ENCODE measurements at places on chromosomes 7 and 10.

GRCh38 chr7:45983720-45984255 is 62.7 kb upstream of the IGFBP3 start:
- DNase-seq = no peak

DNA sequence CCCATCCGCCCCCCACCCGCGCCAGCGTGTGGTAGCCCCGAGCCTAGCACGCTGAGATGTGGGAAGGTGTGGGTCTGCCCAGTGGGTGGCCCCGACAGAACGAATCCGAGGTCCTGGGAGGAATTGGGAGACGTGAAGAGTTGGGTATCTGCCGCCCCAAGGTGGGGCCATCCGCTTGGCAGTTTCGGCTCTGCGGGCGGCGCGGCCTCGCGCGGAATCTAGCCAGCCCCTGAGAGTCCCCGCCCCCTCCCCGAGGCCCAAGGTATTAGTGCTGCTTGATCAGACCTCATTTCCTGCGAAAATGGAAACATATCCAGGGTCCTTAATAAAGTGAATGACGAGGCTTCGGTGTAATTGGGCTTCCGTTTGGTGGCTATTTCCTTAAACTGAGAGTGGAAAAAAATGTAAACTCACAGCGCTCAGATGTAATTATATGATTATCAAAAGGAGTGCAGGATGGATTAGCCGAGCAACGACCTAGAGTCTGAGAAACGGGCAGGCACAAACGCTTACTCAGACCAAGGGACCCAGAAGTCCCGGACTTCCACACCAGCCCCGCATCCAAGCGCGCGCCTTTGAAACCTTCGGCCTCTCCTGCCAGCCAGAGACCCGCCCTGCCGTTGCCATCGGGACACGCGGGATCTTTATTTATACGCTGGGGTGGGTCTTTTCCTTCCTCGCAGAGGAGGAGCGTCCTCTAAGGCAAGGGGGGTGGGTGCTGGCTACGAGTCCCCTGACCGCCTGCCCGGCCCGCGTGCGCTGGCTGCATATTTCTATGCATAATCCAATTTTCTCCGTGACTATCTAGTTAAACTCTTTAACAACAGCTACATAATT is 12.8 kb downstream of the LBX1 start:
- no peak for DNase-seq

GRCh38 chr7:120053390-120053961 is 219.5 kb upstream of the KCND2 start:
- DNase-seq = no peak

- DNase-seq = no peak
These were observed 89.2 kb downstream of the ADCY1 start for GRCh38 chr7:45663167-45663921.

DNA sequence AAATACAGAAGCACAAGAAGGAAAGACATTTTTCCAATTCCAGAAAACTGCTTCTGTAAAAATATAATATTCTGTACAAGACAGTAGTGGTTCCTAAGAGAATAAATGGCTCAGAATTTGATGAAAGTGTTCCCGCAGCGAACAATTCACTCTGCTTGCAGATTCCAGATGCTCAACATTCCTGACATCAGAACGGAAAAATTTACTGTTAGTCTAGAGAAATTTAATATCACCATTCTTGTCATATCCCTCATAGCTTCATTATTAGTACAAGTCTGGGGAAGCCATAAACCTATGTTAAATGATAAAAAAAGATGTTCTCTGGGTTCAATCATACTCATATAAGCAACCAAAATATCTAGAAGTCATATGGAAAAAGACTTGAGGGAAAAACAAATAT is 83.6 kb downstream of the MPP7 start:
- DNase-seq = no peak

GRCh38 chr10:89502549-89502948 is 32.8 kb downstream of the SLC16A12 start:
- DNase-seq = no peak

GRCh38 chr10:118734475-118734874 is 20.3 kb downstream of the CACUL1 start:
- no peak for DNase-seq

GRCh38 chr7:17302575-17303142 is 4.2 kb downstream of the AHR start:
- DNase-seq = no peak

DNA sequence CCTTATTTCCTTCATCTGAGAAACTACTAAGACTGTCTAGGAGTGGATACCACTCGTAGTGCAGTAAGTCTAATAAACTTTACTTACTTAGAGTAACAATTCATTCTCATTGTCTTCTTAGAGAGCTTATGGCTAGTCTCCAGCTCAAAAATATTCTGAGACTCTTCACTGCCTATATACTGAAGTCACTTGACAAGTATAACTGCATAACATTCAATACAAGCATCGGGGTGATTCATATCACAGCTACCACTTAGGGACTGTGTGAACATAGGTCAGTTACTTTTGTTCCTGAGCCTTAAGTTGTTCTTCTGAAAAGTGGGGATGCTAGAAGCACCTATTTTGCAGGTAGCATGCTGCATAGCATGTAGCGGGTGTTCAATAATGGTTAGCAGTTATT is 111.0 kb downstream of the HTR7 start:
- DNase-seq = no peak

- DNase-seq = no peak
These were observed 8.4 kb upstream of the HYCC1 start for GRCh38 chr7:23022258-23022769.

DNA sequence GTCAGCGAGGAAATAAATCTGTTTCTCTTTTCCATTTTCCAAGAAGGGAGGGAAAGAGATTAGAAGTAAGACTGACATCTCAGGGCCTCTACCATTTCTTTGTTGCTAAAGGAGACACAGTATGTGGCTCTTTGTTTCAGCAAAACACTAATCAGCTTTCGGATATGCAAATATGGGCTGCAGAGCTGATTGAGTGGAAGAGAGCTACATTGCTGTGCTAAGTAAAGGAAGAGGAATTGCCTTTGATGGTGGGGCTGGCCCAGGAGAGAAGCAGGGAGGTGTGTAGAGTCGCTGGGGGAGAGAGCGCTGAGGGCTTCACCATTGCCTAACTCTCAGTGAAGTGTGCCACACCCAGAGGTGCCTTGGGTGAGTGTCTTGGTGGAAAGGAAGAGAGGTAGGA is 284.8 kb downstream of the SDK1 start:
- DNase-seq = no peak

- DNase-seq = no peak
These were observed 82.2 kb downstream of the GTF2IRD1 start for GRCh38 chr7:74535951-74536356.

DNA sequence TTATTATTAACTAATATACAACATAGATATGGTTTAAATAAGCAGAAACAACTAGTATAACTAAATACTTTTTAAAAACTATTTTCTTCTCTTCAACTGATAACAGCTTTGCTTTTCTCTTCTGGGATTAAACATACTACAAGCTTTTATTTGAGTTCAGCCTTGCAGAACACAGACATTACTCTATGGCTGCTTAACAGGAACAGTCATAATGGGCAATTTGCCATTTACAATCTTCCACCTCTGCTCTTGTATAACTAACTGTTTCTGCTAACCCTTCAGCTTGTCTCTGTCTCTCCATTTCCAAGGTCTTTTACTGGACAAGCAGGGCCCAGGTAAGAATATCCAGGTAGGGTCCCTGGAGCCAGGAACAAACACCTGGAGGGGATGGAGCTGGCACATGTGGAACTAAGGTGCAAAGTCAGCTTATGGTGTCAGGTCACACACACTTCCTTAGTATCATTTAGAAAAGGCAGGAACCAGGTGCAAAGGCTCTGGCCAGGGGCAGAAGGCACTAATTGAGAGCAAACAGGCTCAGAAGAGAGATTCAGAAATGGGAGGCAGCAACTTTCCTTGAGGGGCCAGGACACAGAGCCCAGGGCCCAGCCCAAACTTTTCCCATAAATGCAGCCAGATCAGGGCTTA is 93.1 kb downstream of the STRA8 start:
- DNase-seq = no peak

DNA sequence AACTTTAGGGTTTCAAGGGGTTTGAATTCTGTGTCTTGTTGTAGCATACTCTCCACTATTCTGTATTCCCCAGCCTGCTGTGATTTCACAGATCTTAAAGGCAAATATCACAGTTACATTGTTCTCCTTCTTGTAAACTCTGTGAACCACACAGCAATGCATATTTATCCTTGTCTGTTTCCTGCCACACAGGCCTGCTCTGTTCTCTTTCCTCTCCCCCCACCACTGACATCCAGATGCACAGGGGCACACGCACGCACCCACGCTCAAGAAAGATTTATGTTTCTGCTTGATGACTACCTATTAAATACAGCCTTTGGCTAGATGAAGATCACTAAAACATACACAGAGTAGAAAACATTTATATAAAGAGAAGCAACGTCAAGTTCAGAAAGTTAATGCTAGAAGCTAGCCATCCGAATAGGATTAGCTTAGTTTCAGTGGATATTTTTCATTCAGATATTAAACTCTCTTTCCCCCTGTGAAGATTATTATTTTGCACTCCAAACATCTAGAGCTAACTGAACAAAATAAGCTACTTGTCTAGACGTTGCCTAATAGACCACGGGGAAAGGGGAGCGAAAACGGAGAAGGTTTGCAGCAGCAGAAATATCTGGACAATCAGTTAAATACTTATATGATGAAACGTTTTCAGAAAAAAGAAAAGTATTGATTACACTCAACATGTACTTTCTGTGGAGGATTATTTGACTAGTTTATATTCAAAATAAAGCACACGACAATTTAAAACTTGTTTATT is 193.1 kb upstream of the SEMA3C start:
- DNase-seq = no peak

GRCh38 chr10:123757853-123758252 is 91.7 kb downstream of the GPR26 start:
- DNase-seq = no peak

- DNase-seq = no peak
These were observed 59.7 kb downstream of the OR13A1 start for GRCh38 chr10:45255706-45256105.

GRCh38 chr7:140501966-140502365 is 22.7 kb upstream of the MKRN1 start:
- DNase-seq = no peak

DNA sequence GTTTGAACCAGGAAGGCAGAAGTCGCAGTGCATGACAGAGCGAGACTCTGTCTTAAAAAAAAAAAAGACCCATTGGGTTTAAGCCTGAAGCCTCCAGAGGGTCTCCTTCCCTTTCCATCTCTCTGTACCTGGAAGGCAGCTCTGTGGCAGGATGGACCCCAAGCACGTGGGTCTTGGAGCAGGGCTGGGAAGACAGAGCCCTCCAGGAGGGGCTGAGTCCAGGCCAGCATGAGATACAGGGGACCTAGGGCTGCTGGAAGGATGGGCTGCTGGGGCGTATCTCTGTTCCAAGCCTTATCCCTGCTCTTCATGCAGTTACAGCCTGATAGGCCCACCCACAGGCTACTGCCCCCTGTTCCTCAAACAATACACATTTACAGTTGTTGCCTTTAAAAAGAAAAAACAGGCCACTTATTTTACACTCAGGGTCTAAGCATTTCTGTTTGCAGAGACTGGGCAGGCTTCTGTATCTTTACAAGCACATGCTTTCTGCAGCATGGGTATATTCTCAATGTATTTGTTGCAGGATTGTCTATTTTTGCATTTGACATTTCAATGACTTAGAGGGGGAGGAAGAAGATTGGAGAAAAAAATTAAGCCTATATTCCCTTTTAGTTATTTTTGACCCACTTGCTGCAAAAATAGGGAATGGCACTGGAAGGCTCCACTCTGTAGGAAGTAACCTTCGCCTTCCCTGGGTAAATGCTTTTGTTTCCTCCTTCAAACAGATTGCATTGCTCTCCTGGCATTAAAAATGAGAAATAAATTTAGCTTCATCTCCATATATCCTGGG is 60.1 kb downstream of the FAM171A1 start:
- DNase-seq = no peak

DNA sequence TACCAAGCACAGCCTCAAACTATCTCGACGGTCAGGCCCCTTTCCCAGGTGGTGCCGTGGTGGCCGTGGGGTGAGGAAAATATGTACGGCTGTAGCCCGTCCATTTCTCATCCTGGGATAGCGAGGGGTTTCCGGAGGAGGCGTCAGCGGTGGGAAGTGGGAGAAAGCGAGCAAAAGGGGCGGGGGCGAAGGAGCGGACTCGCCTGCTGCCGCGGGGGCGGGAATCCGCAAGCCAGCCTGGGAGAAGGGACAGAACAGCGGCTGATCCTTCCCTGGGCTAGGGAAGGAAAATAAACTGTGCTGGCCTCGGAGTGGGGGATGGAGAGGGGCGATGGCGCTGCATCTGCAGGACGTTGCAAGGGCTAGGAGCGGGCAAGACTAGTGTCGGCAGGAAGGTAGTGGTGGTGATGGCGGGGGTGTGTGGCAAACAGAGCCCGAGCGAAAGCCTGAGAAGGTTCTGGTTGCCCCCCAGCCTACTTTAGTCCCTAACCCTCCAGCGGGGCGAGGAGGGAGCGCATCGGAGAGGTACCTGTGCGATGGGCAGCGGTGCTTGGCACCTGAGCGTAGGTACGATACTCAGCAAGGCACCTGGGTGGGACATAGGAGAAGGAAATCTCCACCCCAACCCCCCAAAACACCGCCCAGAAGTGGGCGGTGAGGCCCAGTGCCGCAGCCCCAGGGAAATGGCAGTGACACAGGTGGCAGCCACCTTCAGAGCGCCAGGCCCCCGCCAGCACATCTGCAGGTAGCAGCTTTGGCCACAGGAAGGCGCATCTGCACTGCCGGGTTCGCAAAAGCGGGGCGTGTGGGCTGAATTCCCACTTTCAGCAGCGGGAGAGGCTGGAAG is 49.9 kb upstream of the STEAP1B start:
- no peak for DNase-seq

DNA sequence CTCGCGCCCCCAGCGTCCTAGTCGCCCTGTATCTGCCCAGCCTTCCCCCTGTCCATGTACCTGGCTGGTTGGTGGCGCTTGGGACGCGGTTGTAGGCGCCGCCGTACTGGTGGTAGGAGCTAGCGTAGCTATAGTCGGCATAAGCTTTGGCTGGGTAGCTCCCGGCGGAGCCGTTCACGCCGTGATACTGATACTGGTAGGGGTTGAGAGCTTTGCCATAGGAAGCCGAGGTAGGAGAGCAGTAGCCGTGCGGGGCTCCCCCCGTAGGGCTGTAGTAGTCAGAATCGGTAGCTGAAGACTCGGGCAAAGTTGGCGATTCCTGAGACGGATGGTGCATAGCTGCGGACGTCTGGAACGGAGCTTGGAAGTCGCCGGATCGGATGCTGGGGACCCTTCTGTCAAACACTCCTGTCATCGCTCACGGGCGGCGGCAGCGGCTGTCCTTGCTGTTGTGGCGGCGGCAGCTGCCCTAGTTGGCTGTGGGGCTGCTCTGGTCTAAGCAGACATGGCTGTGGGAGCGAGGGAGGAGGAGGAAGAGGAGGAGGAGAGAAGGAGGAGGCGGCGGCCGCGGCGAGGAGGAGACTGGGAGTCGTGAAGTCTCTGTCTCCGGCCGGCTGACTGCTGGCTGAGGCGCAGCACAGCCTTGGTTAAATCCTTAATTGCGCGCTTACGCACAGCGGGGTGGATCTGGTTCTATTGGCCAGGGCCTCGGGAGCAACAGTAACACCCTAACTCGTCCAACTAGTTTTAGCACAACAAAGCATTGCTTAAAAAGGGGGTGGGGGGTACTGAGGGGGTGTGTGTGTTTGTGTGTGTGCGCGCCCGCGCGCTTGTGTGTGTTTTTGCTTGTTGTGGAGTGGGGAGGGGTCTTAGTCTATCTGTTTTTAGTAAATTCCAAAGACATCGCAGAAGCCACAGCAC is at the start of gene DLX5:
DLX5 (minus strand) TSS at position 623 of the 921 bp plus-strand sequence; CDS start at position 415, 208 bp downstream.
- DNase-seq = no peak

GRCh38 chr10:34151481-34151880 is 663.6 kb downstream of the PARD3 start:
- no peak for DNase-seq

GRCh38 chr7:80139236-80139635 is 4.6 kb downstream of the GNAI1 start:
- no peak for DNase-seq

GRCh38 chr7:91759205-91759863 is 121.2 kb downstream of the MTERF1 start:
- no peak for DNase-seq

All from stimulated activated CD4-positive, alpha-beta T cell treated with anti-CD3 and anti-CD28 coated beads, Interleukin-15, amount 100 ng/mL, for 48 hours (primary cell).